ENCODE measurements at places on chromosomes 16 and 17.
A peak's percentile ranks its signal among the peaks of the same experiment; 100 is the strongest.

- DNase-seq, result no peak
Measured at GRCh38 chr17:11086646-11087340, 154.2 kb upstream of the SHISA6 start.

- peak; percentile 82 for DNase-seq
Measured at GRCh38 chr16:82105107-82105506, 64.9 kb downstream of the MPHOSPH6 start.

- peak; percentile 61 for DNase-seq
Measured at GRCh38 chr16:53509906-53510703, 7.1 kb upstream of the AKTIP start.

GRCh38 chr16:71319999-71320398 is 30.8 kb upstream of the CMTR2 start:
- DNase-seq, result no peak

All from vagina (tissue), 2 donors.